ENCODE measurements at places on chromosomes 1 and 21.

GRCh38 chr1:7341145-7341905 lies 429.8 kb upstream of the VAMP3 start:
- peak; percentile 47 for DNase-seq

DNA sequence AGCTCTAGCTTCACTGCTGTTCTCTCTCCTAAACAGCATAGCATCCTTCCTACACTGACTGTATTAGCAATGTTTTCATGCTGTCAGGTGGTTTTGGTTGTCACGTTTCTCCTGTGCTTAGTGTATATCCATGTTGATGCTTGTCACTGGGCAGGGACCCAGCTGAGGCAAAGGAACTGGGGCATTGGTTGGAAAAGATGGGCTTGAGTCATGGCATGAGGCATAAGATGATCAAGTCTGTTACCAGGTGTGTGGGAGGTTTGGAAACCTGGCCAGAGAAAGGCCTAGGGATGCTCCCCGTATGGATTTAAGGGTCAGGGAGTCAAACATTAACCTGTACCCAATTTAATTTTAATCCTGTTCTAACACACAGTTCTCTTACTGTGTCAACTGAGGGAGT lies 69.6 kb downstream of the OSBPL9 start:
- no peak for DNase-seq

DNA sequence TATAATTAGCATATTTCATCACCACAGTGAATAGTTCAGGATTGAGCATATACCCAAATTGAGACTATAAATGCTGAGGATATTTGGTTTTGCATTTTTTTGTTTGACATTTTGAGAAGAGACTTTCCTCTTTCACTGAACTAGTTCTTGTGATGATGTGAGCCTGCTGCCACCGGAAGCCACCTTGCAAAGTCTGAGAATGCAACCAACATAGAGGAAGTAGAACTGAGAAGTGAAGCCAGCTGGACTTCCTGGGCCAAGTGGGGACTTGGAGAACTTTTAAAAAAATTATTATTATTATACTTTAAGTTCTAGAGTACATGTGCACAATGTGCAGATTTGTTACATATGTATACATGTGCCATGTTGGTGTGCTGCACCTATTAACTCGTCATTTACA lies 102.3 kb downstream of the RPE65 start:
- DNase-seq, result no peak

DNA sequence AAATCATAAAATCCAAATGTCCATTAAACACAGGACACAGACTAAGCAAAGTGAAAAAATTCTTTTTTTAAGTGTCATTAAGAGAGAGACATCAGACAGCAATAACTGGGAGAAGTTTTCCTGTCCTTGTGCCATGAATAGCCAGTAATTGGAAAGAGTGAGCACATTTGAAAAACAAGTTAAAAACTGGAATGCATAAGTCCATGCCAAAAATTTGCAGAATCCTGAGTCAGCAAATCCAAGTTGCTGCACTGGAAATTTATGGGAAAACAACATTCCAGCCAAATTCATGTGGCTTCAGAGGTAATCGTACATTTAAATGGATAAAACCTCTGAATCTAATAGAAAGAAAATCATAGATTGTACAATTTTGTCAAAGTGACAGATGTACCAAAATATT lies 291.4 kb downstream of the LRRC40 start:
- no peak for DNase-seq

DNA sequence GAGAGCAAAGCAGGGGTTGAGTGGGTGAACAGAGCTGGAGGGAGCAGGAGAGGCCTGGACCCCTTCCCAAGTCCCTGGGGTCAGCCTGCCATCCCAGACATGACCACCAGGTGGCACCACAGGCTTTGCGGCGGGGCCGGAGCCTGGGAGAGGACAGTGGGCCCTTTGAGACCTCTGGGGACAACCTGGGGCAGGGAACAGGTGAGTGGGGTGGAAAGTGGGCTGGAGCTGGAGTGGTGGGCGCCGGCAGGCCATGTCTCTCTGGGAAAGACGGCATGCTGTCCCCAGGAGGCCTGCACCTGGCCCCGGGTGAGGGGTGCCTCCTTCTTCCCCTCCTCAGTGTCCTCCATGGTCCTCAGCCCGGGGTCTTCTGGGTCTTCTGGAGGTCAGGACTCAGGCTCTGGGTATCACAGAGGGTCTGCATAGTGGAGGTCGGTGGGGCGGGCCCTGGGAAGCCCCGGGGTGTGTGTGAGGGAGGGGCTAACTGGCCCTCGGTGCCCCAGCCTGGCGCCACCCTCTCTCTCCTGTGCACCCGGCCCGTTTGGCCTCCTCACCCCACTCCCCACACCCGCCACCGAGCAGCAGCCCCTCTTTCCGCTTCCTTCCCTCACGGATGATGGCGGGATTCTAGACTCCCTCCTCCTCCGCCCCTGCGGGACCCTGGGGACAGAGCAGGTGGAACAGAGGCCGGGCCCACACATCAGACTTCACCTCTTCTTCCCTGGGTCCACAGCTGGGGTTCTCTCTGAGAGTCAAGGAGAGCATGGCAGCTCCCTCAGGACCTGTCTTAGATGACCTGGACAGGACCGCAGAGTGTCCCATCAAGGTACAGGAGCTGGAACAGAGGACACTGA lies 28.5 kb upstream of the PKP1 start:
- DNase-seq, result peak; percentile 34

GRCh38 chr21:21682172-21682571 lies 684.0 kb downstream of the NCAM2 start:
- no peak for DNase-seq

DNA sequence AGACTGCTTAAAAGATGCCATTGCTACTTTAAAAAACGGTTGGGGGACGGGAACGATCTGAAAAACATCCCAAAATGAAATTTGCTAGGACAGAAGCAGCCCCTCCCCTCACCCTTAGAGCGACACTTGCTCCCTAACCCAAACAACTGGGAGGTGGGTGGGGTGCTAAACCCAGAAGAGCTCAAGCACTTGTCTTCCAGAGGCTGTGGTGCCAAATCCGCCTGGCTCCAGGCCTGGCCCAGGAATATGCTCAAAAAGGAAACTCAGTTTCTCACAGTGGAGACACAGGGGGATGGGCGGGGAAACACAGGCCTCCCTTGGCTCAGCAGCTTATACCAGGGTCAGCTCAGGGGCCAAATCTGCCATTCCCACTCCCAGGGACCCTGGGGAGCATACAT lies 644 bp upstream of the PBXIP1 start:
- DNase-seq, result no peak

DNA sequence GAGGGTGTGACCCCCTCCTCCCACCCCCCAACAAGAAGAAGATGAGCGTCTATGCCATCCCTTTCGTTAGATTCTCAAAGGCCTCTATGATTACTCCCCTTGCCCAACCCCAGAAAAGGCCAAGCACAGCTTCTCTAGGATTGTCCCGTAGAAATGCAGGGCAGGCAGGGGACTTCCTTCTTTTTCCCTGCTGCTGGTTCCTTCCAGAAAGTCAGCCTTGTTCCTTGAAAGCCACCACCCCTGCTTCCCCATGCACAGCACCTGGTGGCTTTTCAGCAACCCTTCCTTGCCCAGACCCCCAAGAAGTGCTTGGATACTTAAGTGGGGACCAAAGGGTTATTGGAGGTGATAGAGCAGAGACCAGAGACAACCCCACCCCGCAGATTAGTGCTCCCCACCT lies 75.1 kb downstream of the ARHGEF10L start:
- no peak for DNase-seq

GRCh38 chr1:103170609-103171008 lies 62.3 kb upstream of the COL11A1 start:
- no peak for DNase-seq

DNA sequence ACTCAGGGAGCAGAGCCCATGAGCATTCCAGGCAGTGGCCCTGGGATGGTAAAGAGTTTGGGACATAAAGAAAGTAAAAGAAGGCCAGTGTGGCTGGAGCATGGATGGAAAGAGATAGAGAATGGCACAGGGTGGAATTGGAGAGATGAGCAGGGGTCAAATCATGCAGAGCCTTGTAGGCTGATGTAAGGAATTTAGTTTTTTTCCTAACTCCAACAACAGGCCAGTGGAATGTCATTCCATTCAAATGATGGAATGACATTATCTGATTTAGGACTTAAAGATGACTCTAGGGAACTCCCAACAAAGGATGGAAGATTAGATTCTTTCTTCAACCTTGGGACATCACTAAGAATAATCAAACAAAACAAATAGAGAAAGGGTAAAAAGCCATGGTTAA lies 12.8 kb upstream of the S100A2 start:
- no peak for DNase-seq

- DNase-seq, result no peak
Observed at GRCh38 chr1:103250441-103250861, 142.1 kb upstream of the COL11A1 start.

DNA sequence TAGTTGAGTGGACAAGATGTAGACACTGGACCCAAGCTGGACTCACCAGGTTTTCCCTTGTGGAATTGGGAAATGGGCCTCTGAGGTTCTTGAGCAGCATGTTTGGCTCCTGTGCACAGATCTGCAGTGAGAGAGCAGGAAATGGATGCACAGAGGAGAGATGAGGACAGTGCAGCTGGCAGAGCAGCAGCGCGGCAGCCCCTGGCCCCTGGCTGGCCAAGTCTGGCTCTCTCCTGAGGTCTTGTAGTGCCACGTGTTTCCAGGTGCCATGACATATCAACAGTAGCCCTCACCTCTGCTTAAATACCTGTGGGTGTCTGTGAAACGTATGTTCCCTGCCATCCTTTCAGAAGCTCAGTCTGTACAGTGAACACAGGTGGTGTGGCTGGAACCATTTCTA lies 19.2 kb upstream of the BCL10 start:
- DNase-seq, result no peak

- no peak for DNase-seq
Observed at GRCh38 chr1:240869071-240869470, 257.1 kb upstream of the GREM2 start.

DNA sequence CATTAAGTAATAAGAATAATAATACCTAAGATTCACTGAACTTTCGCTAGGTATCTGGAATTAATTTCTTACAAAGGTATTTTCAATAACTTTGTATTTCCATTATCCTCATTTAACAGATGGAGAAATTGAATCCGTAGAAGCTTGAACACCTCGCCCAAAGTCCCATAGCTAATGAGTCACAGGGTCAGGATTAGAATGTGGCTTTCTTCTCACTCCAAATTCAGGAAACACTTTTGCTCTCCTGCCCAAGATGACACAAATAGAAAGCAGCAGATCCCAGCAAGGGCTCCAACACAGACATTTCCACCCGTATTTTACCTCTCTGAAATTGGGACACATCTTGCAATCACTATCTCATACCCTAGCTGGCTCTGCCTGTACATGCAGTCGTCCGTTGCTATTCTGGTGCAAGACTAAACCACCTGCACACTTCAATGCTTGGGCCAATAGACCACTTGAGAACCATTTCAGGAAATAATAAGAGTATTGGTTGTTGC lies 125.9 kb upstream of the GREM2 start:
- no peak for DNase-seq

DNA sequence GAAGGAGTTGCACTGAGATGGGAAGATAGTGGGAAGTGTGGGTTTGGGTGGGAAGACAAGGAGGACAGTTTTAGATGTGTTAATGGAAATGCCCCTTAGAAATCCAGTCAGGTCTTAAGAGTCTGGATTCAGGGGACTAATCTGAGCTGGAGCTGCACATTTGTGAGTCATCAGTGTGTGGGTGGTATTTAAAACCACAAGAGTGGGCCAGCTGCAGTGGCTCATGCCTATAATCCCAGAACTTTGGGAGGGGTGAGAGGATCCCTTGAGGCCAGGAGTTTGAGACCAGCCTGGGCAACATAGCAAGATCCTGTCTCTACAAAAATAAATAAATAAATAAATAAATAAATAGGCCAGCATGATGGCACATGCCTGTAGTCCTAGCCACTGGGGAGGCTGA lies 40.9 kb upstream of the SLC6A9 start:
- no peak for DNase-seq

GRCh38 chr1:206036663-206037455 lies 13.2 kb upstream of the CTSE start:
- DNase-seq, result no peak

GRCh38 chr1:14761291-14762153 lies 163.0 kb downstream of the KAZN start:
- no peak for DNase-seq

DNA sequence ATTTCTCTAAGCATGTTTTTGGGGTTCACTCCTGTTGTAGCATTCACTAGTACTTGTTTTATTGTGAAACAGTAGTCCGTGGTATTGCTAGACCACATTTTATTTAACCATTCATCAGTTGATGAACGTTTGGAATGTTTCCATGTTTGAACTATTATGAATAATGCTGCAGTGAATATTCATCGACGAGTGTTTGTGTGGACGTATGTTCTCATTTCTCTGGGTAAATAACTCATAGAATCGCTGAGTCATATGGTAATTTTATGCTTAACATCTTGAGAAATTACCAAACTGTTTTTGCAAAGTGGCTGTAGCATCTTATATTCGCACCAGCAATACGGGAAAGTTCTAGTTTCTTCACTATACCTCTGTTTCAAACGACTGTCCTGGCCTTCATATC lies 28.0 kb upstream of the KAZN start:
- no peak for DNase-seq

GRCh38 chr1:232319518-232320210 lies 310.3 kb downstream of the SIPA1L2 start:
- no peak for DNase-seq

DNA sequence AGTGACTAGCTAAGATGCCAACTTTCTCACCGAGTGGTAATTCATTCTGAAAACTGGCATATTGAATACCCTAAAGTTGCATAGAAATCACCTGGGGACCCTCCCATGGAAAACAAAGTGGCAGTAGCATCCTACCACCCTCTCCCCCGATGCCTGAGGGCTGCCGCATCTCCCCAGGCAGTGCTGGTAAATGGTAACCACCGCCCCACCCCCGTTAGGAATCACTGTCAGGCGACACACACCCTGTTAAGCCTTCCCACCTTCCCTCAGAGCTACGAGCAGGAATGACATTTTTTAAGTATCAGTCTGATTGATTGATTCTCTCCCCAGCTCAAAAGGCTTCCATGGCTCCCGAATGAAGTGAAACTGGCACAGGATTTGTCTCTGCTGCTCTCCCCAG lies 28.3 kb downstream of the TMPRSS2 start:
- DNase-seq, result no peak

DNA sequence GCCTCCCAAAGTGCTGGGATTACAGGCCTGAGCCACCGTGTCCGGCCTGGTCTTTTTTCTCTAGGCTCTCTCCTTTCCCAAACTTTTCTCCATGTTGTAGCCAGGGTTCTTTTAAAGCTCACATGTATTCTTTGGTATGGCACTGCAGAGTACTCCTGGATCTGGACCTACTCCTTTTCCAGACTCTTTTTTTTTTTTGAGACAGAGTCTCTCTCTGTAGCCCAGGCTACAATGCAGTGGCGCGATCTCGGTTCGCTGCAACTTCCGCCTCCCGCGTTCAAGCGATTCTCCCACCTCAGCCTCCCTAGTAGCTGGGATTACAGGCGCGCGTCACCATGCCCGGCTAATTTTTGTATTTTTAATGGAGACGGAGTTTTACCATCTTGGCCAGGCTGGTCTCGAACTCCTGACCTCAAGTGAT lies 602 bp upstream of the MED18 start:
- DNase-seq, result no peak

- no peak for DNase-seq
Observed at GRCh38 chr1:221164029-221164428, 284.8 kb downstream of the HLX start.
